ENCODE measurements at places on chromosomes 7 and 10.

DNA sequence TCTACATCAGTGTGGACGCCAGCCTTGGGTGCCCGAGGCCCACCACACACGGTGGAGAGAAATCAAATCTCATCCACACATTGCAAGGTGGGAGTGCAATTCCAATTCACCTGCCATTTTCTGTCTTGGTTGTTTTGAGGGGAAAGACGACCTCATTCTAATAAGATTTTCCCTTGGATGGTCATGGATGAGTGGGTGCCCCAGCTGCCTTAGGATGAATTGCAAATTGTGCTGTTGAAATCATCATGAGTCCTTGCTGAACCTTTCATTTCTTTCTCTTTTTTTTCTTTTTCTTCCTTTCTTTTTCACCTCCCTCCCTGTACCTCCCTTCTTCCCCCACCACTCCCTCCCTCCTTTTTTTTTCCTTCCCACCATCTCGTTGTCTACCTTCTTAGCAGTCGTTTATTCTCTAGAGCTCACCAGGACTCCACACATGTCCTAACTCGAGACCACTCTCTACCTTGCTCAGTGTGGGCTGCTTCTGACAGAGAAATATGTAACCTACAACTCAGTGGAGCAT is 266.9 kb upstream of the NFE2L3 start:
- DNase-seq: no peak

DNA sequence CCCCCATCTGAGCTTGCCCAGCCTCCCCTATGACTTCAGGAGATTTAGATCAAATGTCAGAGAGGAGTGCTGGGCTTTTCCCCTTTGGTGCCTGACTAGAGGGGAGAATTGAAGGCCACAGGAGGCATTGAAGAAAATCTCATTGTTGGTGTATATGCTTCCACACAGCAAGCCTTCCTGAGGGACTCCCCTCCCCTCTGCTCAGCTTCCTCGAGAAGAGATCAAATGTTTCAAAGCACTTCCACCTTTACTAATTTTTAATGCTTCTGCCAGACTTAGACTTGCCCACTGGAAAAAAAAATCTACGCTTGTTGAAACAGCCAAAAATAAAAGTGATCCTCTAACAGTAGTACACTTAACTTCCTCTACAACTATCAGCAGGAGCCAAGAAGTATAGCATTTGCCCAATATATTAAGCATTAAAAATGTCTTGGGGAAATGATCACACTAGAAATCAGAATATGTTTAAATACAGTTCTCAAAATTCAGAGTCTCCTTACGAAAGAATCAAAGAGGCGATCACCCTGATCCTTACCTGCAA is 79.3 kb downstream of the FZD1 start:
- DNase-seq: no peak

DNA sequence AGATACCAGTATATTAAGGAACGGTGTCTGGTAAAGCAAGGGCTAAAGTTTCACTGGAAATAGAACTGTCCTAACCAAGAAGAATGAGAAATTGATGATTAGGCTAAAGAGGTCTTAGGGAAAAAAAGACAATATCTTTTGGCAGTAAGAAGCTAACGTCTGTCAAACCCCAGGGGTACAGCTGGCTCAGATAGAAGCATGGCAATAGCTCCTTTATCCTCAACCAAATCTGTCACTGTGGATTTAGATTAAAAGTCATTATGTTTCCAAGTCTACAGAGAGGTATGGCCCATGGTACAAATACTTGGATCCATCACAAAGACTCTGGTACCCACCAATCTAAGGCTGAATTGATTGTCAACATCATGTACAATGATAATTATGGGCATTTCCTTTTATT is 8.6 kb upstream of the SLC16A9 start:
- no peak for DNase-seq

- no peak for DNase-seq
These were observed 13.0 kb upstream of the ACBD5 start for GRCh38 chr10:27253576-27253975.

DNA sequence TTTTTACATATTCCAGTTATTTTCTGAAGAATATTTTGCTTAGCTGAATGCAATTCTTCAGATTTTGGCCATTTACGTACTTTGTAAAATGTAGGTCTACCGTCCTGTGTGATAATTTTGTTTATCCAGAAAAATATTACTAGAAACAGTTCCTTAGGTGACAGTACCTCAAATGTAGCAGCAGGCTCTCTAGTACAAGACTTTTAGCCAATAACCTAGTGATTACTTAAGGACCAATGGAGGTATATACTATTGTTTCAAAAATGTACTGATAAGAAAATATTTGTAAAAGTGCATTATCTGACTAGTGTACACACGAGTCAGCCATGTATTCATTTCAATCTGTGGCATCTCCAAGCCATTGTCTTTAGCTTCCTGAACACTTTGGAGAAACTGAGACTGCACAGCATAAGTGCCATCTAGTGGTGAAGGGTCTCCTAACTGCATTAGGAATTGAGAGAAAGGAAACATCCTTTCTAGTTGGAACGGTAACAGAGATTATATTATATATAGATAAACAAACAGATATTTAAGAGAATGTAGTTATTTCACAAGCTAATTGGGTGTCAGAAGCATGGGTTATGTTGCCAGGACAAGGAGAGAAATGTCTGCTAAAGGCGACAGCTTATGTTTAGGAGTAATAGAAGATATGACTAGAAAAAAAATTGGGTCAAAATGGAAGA is 23.7 kb downstream of the RTKN2 start:
- peak; percentile 99 for DNase-seq

GRCh38 chr7:107581387-107582013 is 1.5 kb downstream of the BCAP29 start:
- peak; percentile 31 for DNase-seq

DNA sequence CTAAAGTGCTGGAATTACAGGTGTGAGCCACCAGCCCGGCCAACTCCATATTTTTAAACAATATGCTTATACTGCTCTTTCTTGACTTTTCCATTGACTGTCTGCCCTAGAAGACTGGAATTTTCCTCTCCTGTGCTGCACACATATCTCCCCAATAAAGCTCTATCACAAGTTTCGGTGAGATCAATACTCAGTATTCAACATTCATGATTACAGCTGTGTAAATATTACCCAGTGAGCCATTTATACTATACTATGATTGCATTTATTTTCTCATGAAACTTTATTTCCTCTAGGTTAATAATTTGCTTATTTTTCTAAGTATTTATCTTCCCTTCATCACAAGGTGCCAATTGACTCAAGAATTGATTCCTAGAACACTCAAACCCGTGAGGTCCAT is 48.5 kb upstream of the GRID1 start:
- no peak for DNase-seq

DNA sequence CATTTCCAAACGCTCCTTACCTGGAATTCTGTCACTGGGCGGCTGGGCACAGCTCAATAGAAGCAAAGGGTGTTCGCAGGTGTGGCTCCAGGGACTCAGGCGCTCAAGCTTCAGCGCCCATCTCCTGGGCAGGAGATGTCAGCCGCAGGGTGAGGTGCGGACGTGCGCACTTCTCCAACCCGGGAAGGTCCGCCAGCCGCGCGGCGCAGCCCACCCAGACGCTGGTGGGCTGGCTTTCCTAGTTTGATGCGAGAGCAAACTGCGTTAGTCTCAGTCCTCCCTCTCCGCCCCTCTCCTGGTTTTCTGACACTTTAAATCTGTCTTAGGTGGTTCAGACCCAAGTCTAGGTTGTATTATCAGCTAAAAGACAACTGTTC is 267 bp downstream of the CALCR start:
- no peak for DNase-seq

DNA sequence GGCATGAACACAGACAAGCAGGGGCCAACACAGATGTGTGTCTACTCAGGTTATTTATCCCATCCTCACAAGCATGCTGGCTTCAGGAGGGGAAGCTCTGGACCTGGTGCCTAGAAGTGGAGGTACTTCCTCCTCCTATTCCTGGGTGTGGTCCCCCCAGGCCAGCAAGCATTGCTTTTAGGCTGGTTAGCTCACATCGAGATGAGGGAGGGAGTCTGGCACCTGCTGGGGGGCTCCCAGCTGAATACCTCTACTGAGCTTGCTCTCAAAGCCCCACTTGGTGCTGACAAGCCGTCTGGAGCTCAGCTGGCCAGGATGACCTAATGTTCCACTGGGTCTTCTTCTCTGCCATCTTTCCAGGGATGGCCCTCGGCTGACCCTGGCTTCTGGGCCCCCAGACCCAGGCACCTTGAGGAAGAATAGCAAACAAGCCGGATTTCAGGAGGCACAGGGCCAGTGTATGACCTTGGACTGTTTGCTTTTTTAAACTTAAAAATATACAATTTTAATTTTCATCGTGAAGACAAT is 26.8 kb downstream of the FAM241B start:
- peak; percentile 36 for DNase-seq

DNA sequence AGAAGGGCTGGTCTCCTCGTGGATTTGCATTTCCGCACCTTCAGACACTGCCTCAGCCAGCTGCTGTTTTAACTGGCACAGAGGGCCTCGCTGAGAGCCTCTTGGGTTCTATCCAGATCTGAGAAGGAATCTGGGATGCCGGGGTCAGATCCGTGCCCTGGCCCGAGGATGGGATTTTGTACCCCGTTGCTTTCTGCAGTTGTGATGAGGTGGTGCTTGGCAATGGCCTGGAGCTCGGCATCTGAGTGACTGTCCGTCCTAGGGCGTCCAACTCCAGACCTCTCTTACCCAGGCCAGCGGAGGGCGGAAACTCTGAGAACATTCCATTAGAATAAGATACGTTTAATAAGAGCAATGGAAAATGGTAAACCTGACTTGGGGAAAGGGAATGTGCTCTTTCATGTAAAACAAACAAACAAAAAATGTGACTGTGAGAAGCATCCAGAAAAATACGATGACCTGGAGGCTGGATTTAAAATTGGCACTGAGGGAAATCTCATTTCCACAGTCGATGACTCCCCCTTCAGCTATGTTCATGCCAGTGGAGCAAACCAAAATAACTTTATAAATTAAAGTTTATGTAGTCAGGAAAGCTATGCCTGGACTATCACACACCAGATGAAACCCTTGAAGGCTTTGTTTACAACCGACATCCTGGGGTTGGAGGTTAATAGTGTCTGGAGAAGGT is 39.6 kb downstream of the GRK5 start:
- DNase-seq: peak; percentile 44

- DNase-seq: no peak
These were observed 4.4 kb downstream of the RASGEF1A start for GRCh38 chr10:43262397-43262901.

DNA sequence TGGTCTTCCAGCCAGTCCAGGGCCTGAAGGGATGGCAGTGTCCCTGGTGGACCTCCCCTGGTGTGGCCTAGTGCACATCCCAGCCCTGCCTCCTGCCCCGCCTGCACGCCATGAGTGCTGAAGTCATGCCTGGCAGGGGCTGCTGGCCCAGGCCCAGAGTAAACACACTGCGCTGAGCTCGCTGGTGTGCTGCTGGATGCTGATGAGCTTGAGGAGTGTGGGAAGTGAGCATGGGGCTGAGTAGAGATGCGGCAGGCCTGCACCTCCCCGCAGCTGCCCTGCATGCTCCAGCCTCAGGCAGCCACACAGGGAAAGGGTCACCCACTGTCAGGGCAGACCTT is 43.2 kb downstream of the HTRA1 start:
- DNase-seq: peak; percentile 82

DNA sequence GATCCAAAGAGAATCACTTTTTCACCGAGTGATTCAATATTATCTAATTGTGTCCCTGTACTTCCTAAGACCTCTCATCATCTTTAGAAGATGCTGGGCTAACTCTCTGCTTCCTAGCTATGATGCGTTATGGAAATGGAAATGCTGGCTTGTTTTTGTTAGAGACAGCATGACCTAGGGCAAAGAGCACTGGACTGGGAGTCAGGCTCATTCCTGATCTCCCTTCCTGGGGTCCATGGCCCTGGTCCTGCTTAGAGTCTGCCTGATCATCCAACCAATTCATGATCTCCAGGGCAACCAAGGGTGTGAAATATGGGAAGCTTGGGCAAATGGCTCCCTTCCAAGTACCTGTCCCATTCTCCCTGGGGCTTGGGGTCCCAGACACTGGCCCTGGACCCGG is 136.4 kb downstream of the RGS10 start:
- DNase-seq: no peak

- no peak for DNase-seq
These were observed 217.7 kb downstream of the ABCA13 start for GRCh38 chr7:48388911-48389310.

DNA sequence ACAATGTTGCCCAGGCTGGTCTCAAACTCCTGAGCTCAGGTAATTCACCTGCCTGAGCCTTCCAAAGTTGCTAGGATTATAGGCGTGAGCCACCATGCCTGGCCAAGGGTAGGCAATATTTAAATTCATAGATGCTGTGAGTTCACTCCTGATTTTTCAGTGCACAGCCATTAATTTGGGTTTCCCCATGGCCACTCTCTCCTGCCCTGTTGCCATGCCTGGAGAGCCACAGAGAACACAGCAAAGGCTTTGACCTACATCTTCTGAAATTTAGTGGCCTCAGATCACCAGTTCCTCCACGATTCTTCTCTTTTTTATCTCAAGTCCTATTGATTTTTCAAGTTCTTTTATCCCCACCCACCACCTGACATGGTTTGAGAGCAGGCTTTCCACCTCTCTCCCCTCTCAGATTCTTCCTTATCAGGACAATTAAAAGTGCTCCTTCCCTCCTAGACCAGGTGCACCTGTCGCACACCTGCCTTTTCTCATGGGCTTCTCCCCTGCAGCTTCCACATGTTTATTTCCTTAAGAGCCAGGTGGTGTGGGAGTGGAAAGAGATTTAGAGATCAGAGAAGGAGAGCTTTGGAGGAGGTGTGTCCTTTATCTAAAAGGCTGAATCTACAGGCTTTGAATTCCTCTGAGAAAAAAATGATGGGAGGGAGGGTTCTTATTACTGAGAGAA is 123.8 kb downstream of the ADRA2A start:
- no peak for DNase-seq

- no peak for DNase-seq
These were observed 5.7 kb downstream of the LDB3 start for GRCh38 chr10:86673827-86674581.

DNA sequence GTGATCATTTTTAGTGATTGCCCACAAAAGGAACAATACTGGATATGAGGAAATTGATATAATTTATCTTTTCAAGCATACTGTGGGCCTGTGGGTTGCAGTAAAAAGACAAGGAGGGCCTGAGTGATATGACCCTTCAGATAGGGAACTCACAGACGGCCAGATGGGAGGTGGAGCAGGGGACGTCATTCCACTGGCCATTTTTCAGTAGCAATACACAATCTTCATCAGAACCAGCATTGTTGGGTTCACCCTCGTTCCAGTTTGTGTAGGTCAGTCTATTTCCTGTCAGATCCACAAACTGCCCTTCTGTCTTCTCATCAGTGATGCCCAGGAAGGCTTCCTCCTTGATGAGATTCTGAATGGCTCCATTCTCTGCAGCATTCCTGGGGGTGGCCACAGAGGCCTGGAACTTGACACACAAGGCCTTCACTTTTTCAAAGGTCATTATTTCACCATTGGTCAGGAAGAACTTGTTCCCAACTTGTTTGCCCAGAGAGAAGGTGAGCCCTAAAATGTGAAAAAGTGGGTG is 4.5 kb downstream of the MBL2 start:
- DNase-seq: no peak
